ENCODE measurements at places on chromosomes 5 and 9.

GRCh38 chr5:43019614-43020398 lies 20.3 kb downstream of the ANXA2R start:
- DNase-seq = peak; percentile 32

DNA sequence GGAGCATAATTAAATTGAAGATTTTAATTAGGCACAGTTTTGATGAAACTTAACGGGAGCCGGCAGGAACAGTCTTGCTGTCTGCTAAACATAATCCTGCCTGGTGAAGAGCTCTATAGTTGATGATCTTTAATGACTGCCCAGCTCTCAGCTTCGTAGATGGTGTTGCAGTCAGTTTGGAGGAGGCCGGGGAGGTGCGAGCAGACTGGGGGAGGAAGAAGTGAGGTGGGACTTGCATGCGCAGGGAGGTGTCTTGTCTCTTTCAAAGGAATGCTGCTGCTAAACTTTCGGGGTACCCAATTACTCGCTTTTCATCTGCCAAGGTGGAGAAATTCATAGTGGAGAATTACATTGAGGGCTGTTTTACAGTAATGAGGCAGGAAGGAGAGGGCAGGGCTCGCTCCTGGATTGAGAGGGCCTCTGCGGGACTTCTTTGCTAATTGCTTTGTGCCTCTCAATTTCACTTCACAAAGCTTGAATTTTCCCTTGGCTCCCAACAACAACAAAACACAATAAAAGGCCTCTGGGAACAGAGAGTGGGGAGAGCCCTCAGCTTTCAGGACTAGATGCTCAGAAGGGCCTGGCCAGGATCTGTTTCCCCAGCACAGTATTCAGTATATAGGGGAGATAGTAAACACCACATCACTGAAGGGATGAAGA lies 257.9 kb upstream of the ADRA1B start:
- no peak for DNase-seq

- DNase-seq = no peak
These were observed 226.0 kb upstream of the C9orf72 start for GRCh38 chr9:27799326-27799725.

DNA sequence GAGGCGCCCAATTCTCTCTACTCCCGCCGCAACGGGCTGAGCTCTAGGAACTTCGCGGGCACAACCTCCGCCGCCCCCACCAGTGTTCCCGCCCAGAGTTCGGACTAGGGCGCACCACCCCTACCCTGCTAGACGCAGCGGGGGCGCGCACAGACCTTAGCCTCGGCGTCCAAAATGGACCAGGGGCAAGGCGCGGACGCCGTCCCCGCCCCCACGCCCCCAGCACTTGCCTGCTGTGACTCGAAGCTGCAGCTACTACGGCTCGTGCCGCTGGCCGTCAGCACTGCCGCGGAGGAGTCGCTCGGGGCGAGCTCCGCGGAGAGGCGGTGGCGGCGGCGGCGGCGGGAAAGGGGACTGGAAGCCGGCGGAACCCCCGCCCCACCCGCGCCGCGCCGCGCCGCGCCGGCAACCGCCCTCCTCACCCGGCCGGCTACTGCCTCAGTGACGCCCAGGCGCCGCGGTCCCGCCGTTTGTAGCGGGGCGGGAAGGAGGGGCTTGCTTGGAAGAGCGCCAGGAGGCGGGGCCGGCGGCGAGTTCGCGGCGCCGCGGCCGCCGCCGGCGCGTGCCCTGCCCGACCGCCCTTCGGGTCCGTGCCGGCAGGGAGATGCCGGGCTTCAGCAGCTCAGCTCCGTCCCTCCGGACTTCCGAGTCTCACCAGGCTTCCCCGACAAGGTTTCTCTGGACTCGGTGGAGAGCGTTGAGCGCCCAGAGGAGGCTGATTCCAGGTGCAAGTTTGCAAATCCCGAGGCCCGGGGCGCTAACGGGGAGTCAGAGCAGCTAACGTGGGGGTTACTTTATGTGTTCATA lies 4.5 kb downstream of the ELAVL2 start:
- DNase-seq = peak; percentile 16

GRCh38 chr9:6495466-6495865 lies 82.5 kb downstream of the UHRF2 start:
- no peak for DNase-seq

GRCh38 chr5:59593439-59594007 lies 300.0 kb downstream of the PDE4D start:
- DNase-seq = no peak

- peak; percentile 50 for DNase-seq
These were observed at the start of gene ERAP2 for GRCh38 chr5:96876292-96876850. Gene ERAP2 (plus strand): TSS chr5:96876500. CDS start chr5:96879686, 3,186 bp downstream.

GRCh38 chr5:178454303-178454702 lies 135.9 kb downstream of the COL23A1 start:
- no peak for DNase-seq

- peak; percentile 61 for DNase-seq
These were observed 25.6 kb upstream of the GSN start for GRCh38 chr9:121242219-121242958.

- DNase-seq = peak; percentile 82
These were observed 151.9 kb downstream of the MACROH2A1 start for GRCh38 chr5:135246923-135247795.

- DNase-seq = no peak
These were observed 85.8 kb downstream of the NUDT12 start for GRCh38 chr5:103476811-103477210.

GRCh38 chr9:93678199-93679019 lies 102.0 kb downstream of the PHF2 start:
- no peak for DNase-seq

GRCh38 chr9:130149031-130149430 lies 23.2 kb upstream of the NCS1 start:
- DNase-seq = no peak

GRCh38 chr5:15983392-15983791 lies 196.2 kb downstream of the MARCHF11 start:
- no peak for DNase-seq

DNA sequence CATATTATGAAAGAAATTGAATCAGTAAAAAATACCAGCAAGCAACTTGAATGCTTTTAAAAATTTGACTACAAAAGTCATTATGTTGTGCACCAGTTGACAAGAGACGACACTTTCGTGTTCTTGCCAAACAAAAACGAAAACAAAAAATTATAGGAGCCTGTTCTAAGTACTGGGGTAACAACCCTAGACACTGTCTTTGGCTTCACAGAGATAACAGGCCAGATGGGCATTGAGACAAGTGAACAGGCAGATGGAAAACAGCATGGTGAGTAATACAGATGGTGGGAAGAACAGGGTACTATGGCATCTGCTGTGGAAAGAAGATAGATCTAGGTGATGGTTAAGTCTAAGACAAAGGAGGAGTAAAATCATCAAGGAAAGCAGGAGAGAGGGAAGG lies 99.0 kb downstream of the CDH12 start:
- DNase-seq = no peak

GRCh38 chr9:128568470-128569078 lies 16.2 kb downstream of the SPTAN1 start:
- no peak for DNase-seq

DNA sequence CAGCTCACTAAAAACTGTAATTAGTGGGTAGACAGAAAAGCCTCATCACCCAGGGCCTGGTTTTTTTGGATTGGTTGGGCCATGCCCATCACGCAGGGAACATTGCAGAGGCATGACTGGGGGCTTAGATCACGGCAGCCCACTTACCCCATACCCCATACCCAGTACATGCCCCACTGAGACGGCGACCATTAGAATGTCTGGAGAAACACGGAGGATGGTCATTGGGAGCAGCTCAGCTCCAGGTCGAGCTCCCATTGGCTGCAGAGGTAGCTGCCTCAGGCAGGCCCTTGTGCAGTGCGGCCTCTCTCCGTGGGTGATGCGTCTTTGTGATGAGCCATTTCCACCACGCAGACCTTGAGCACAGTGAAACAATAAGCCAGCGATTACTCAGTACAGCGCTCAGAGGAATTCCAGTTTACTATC lies 204.0 kb downstream of the GADD45G start:
- no peak for DNase-seq

DNA sequence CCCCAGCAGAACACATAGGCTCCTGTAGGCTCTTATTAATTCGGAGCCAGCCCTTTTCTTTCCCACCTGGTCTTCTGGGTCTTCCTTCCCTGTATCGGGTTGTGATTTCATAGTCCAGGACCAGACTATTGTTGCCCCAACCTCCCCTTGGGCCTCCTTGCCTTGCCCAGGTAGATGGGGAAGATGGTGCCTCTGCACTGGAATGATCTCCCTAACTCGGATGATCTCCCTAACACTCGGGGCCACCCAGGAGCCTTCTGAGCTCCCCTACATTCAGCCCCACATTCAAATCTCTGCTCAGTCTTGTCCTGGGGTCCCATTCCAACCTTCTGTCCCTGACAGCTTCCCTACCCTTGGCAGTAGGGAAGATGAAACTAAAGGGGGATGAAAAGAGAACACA lies 2.7 kb upstream of the IRF1 start:
- DNase-seq = no peak

DNA sequence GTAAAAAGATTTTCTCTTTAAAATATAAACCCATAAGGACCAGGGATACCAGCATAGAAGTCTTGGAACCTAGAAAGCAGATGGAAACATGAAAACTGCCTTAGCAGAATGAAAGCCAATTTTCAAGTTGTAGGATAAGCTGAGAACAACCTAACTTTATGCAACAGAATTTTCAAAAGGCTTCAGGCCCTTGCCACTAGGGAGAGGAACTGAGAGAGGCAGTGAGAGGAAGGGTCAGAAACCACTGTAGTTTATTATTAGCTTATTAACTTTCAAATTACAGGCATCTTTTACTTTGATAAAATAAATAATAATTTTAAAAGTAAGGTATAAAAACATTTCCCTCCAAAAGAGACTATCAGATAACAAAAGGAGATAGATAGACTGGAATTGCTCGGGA lies 33.4 kb downstream of the FAM81B start:
- DNase-seq = no peak

DNA sequence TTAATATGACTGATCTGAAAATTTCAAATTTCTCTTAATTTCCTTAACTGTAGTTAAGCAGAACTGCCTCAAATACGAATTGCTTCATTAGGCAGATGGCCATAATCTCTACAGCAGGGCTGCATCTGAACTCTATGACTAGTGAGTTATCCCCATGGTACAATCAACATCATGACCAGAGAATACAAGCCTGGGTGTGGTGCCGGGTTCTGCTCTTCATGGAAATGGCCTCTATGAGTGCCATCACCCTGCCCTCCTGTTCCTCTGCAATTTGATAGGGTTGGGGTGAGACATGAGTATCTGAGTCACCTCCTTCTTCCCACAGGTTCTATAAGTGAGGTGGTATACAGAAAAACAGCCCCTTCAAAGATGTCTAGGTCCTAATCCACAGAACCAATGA lies 235.9 kb downstream of the AP3B1 start:
- DNase-seq = no peak

DNA sequence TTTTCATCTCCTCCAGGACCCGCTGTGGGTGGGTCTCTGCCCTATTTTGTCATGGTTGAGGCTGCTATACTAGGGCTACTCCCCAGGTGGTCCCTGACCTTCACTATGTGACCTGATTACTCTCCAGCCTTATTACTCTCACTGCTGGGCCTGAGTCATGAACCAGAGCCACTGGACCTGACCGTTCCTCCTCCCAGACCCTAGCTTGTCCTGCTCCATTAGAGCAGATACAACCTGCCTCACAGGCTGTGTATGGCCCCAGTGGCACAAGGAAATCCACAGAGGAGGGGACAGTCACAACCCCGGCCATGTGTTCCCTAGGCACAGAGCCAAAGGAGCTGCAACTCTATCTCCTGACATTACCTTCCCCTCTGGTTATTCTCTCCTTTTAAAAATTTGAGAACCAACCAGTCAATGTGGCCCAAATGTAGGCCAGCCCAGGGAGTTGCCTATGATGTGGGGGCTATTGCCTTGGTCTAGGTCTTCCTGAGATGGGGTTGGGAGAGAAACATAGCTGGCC lies 96.0 kb upstream of the FSTL4 start:
- no peak for DNase-seq

DNA sequence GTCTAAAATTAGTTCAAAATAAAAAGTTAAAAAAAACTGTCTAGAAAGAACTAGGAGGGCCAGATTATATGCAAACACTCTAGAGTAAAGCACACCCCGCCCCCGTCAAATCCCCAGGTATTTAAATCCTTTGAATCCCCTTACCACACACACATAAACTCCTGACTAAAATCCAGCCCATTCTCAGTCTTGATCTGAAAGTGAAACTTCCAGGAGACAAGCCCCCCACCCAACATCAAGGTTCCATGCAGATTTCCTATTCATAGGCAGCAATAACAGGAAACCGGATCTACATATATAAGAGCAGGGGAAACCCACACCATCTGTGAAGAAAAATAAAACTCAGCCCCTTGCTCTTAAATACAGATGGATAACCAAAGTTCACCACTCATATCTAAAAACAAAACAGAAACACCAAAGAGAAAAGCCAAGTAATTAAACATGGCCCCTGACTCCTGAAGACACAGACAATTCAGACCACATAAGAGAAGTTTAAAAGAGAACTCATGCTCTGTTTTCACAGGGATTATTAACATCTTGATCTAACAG lies 42.3 kb downstream of the MARCHF3 start:
- no peak for DNase-seq

- no peak for DNase-seq
These were observed 136.1 kb upstream of the DMAC1 start for GRCh38 chr9:7935681-7936080.

GRCh38 chr9:136364942-136365774 lies 1.6 kb upstream of the DNLZ start:
- DNase-seq = no peak

- DNase-seq = peak; percentile 81
These were observed 11.1 kb downstream of the CNTFR start for GRCh38 chr9:34578241-34579103.

- DNase-seq = peak; percentile 30
These were observed 114.9 kb downstream of the INVS start for GRCh38 chr9:100213730-100214477.

DNA sequence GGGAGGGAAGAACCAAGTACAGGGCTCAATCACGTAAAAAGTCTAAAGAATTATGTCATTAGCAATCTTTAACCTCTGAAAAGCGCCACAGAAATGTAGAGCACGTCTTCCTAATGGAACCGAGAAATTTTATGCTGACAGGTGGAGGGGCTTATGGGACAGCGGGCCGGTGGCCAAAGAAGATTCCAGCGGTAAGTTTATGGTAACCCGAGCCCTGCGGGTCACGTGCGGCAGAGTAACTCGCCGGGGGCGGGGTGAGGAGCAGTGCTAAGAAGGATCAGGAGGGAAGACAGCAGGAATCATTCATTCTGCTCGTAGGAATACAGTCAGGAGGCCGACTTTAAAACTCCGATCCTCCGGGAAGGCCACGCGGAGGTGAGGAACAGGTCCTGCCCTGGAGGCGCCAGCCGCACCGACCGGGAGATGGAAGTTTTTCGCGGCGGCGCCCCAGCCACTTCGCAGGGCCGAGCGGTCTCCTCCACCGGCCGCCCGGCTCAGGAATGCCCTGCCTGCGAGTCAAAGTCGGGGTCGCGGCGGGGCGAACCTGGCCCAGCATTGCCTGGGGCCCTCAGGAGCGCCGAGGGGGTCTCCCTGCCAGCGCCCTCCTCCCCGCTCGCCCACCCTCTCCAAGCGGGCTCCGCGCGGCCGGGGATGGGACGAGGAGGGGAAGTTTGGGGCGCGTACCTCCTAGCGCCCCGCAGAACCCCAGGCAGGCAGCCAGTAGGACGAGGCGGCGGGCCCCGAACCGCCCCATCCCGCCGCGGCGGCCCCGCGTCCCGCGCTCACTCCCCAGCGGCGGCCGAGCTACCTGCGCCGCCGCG lies 101.8 kb downstream of the ESM1 start:
- peak; percentile 71 for DNase-seq

- no peak for DNase-seq
These were observed 30.1 kb upstream of the MUSK start for GRCh38 chr9:110638381-110638954.
